ENCODE measurements at places on chromosomes 2 and 18. TPM values are rescaled to one million over a fixed set of nuclear protein-coding genes. Genes with fewer than 3 reads are reported as not detected.

The LTBP1 gene
- 109 TPM for total RNA-seq

The IL36G gene
- not detected for total RNA-seq

The L3MBTL4 gene
- total RNA-seq, result 0.65 TPM

The SP100 gene
- total RNA-seq, result 37.9 TPM

The TSPYL6 gene
- not detected for total RNA-seq

The CRYGC gene
- not detected for total RNA-seq

The IL1RL1 gene
- under 0.01 TPM for total RNA-seq
